ENCODE measurements at places on chromosomes 12 and 14. TPM values are rescaled to one million over a fixed set of nuclear protein-coding genes. Genes with fewer than 3 reads are reported as not detected.

Gene NGB
- not detected for polyA plus RNA-seq

Gene EIF5
- 236 TPM for polyA plus RNA-seq

Gene AKAP5
- 3.6 TPM for polyA plus RNA-seq

Gene BCL2L14
- 0.73 TPM for polyA plus RNA-seq

Gene POTEM
- polyA plus RNA-seq = not detected

Gene KIF26A
- polyA plus RNA-seq = 16.8 TPM

Gene SLC6A15
- polyA plus RNA-seq = 0.44 TPM

Gene KRT2
- not detected for polyA plus RNA-seq

Gene TPH2
- polyA plus RNA-seq = 0.15 TPM

DNA sequence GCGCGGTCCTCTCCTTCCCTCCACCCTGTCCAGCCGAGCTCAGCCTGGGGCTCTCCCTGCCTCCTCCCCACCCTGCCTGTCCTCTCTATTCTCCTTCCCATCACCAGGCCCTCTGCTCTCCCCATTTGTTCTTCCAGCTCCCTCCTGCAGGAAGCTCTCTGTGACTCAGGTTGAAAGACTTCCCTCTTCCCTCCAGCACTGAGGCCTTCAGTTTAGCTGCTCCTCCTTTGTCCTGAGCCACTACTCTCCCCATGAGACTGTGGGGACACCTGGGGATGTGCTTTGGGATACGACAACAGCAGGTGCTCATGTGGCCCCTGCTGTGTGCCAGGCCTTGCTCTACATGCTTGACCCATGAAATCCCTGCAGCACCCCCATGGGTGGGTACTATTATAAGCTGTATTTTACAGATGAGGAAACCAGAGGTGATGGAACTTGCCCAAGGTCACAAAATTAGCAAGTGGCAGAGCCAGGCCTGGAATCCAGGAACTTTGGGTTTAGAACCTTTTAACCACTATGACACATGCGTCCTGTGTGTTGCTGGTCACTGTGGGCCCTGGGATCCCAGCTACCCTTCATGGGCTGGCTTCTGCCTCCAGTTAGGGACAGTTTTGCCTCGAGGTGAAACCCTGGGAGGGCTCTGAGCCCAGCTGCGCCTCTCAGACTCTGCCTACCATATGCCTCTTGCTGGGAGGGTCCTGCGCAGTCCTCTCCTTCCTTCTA, 5.5 kb downstream of the KRT80 start:
- DNase-seq = no peak

DNA sequence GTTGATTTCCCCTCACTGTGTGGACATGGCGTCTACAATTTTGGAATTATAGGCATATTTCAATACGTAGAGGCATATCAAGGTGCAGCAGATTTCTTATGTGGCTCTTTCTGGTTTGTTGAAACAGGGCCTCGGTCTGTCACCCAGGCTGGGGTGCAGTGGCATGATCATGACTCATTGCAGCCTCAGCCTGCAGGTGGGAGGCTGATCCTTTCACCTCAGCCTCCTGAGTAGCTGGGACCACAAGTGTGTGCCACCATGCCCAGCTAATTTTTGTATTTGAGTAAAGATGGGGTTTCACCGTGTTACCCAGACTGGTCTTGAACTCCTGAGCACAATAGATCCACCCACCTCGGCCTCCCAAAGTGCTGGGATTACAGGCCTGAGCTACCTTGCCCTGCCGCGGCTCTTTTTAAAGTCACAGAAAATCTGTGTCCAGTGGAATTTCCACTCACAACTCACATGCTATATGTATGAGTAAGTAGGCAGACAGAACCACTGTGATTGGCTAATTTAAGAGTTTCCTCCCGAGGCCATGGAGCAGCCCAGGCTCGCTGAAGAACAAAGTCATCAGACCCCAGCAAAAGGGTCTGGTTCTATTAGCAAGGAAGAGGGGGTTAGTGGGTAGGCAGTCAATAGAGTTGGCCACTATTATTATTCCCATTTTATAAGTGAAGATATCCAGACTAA, 9.1 kb downstream of the GNG2 start:
- no peak for DNase-seq

DNA sequence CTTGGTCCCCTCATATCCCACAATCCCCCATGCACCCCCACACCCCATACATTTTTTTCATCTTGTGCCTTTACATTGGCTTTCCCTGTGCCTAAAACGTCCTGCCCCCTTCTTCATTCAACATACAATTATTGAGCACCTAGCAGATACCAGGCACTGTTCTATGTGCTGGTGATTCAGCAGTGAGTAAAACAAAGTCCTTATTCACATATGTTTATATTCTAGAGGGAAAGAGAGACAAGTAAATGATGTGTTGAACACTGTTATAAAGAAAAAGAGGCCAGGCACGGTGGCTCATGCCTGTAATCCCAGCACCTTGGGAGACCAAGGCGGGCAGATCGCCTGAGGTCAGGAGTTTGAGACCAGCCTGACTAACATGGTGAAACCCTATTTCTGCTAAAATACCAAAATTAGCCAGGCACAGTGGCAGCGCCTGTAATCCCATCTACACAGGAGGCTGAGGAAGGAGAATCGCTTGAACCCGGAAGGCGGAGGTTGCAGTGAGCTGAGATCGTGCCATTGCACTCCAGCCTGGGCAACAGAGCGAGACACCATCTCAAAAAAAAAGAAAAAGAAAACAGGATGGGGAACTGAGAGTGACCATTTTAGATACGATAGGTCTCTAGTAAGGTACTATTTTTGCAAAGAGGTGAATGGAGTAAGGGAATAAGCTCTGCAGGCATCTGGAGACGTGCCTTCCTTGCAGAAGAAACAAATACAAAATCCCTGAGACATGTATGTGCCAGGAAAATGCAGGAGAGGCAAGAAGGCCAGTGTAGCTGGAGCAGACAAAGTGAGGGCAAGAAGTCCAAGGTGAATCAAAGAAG, 12.2 kb downstream of the SLC7A7 start:
- DNase-seq = no peak

DNA sequence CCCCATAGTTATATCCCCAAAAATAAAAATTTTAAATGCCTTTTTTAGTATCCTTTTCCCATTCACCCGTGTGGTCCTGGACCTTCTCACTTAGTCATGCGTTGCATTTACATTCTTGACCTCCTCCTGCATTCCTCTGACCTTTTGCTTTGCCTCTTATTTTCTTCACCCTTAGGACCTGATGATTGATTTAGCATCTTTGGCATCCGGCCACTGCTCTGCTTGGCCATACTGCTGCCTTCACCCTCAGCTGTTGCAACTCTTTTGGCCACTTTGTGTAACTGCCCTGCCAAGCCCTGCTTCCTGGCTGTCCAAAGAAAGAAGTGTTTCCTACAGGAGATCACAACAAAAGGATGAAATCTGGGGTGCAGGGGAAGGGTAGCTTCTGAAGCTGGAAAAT, 48.8 kb upstream of the SLC38A4 start:
- DNase-seq = peak; percentile 33

DNA sequence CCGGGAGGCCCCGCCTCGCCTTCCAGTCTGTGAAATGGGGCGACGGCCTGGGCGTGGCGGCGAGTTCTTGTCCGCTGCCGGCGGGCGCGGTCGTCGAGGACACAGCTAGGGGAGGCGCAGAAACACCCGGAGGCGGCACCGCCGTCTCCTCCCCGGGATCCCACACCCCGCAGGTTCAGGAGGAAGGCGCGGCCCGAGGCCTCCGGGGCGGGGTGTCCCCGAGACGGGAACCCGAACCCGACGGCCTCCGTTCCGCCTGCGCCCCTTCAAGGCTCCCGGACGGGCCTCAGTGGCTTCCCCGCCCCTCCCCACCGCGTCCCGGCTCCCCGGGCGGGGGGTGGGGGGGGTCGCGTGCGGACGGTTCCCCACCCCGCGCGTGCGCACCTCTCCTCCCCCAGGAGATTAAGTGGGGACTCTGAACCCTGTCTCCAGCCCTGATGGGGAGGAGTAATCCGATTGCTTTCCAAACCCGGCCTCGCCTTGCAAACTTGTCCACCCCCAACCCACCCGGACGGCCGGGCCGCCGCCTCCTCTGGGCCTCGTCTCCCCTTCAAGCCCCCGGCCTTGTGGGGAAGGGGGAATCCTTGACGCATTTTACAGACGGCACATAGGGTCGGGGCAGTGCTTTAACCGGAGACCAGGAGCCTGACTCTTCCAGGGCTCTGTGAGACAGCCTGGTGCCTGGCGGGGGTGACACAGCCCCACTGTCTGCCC, 35.3 kb upstream of the ANKRD9 start:
- DNase-seq = no peak

GRCh38 chr12:5222011-5222461, 178.4 kb downstream of the KCNA5 start:
- no peak for DNase-seq

GRCh38 chr12:110791589-110791988, 48.9 kb upstream of the PPP1CC start:
- DNase-seq = no peak

GRCh38 chr14:86712176-86712575, 1182.2 kb downstream of the FLRT2 start:
- DNase-seq = no peak

- DNase-seq = no peak
These were observed 23.8 kb downstream of the MAP3K9 start for GRCh38 chr14:70785556-70785955.

DNA sequence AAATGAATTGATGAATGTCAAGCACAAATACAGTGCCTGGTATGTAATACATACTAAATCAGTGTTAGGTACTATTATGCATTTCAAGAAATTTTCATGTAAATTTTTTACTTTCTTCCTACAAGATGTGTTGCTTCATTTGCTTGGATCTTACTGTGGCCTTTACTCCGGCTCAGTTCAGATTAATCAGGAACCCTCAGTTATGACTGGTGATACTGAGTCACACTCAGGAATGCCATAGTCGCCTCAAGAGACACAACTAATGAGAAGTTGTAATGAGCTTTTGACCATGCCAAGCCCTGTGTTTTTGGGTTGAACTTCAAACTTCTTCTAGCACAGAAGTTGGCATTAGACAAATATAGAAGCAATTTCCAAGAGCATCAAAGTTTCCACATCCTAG, 96.0 kb downstream of the TGFB3 start:
- DNase-seq = no peak

DNA sequence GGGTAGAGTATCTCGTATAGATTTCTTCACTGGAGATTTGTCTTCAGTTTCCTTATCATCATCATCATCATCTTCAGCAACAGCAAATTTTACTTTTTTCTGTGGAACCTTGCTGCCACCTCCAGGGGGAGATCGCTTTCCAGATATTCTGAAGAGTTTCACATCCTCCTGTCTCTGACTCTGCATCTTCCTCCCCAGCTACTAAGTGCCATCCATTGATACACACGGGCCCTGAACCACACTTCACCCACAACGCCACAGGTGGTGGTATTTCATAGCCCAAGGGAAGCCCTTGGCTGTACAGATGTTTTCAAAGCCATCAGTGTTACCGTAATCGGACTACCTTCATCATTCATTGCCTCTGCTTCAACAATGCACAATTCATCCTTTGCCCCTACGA, 82.2 kb downstream of the PPP2R5C start:
- DNase-seq = no peak

DNA sequence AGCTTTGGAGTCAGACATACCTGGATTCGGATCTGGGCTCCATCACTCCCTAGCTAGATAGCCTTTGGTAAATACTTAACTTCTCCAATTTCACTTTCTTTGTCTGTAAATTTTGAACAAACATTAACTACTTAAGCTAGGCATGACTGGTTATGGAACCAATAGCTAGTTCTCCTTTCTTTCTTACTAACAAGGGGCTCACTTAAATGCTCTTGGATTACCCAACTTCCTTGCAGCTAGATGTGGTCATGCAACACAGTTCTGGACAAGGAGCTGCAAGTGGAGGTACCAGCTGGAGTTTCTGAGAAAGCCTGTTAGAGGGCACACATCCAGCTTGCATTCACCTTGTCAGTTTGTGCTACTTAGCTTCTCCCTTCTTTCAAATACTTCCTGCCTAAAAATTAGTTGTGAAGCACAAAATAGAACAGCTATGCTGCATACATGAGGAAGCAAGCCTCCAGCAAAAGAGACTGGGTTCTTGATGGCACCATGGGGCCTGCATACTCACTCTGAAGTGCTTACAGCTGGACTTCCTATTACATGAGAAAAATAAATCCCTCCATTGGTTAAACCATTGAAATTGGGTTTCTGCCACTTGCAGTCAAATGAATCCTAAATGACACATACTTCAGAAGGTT, 210.1 kb upstream of the EEA1 start:
- no peak for DNase-seq

- DNase-seq = no peak
These were observed 142.0 kb downstream of the DUSP6 start for GRCh38 chr12:89210277-89210676.

DNA sequence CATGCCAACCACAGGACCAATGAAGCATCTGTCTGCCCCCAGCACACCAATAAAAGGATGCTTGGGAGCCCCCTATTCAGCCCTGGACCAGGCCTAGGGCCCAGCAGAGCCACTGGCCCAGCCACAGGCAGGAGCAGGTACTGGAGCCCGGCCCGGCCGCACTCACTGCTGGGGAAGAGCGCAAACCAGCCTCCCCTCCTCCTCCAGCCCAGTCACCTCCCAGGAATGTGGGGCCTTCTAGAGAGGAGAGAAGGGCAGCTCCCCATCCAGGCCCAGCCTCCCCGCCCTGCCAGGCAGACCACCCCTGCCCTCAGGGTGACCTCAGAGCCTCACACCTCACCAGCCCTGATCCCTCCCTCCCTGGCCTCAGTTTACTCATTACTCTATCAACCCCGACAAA, 56.2 kb downstream of the CCNK start:
- DNase-seq = no peak

DNA sequence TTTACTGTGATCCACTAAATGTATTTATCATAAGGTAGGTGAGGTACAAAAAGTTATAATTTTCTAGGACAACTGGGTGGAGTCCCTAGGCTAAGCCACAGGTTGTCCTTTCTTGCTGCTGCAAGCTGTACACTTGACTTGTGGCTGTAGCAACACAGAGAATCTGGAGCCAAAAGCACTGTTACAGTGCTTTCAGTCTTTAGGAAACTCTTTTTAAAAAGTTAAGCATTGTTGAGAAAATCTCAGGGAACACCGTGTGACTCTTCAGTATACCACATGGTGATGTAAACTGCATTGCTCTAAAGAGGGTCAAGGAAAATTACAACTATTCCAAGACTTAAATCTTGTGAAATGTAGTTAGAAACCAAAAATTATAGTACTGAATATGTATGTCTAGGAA, 11.4 kb downstream of the SLC15A5 start:
- DNase-seq = no peak

DNA sequence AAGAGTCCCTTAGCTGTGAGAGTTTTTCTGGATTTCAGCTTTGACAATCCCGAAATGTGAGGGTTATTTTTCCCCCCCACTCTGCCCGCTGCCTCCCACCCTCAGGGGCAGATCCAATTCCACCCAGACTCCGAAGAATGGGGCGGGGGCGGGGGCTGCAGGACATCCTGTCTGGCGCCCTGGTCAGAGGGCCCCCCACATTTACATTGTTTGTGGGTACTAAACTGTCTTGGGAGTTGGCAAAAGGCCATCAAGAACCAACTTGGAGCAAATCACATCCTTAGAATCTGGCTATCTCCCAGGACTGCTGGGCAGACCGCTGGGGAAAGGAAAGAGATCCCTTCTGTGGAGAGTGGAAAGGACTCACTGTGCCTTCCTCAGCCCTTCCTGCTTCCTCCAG, 2.4 kb downstream of the EMP1 start:
- DNase-seq = no peak
